Suprapubic skin (tissue), 4 donors: ENCODE measurements at places on chromosomes 16 and 17.

- no peak for DNase-seq
Measured at GRCh38 chr16:6576113-6576512, 756.5 kb upstream of the RBFOX1 start.

DNA sequence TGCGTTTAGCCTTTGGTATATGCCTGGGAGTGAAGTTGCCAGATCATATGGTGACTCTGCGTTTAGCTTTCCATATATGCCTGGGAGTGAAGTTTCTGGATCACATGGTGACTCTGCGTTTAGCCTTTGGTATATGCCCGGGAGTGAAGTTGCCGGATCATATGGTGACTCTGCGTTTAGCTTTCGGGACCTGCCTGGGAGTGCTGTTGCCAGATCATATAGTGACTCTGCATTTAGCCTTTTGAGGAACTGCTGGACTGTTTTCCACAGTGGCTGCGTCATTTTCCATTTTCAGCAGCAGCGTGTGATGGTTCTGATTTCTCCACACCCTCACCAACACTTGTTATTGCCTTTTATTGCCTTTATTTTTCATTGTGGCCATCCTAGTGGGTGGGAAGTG lies 73.0 kb downstream of the OR1D5 start:
- DNase-seq: no peak

- no peak for DNase-seq
Measured at GRCh38 chr17:17109907-17110306, 67.7 kb downstream of the MPRIP start.

GRCh38 chr16:58236231-58236690 lies 38.4 kb upstream of the CSNK2A2 start:
- DNase-seq: no peak

DNA sequence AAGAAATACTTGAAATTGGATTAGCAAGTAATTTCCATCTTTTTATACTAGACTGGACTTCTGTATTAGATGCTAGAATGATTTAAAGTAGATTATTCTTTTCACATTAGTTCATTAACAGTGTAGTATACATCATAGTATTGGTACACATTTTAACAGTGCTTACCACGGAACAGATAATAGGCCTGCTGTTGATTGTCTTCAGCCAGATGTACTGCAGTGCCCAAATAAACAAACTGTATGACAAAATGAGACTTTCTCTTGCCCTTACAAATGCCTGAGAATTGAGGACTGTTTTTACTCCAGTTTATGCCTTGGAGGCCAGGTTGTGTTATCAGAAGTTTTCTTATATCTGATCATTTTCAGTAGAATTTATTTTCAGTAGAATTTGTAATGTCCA lies 631 bp downstream of the EVI2A start:
- DNase-seq: no peak

- no peak for DNase-seq
Measured at GRCh38 chr17:40610359-40610758, 37.3 kb downstream of the SMARCE1 start.

DNA sequence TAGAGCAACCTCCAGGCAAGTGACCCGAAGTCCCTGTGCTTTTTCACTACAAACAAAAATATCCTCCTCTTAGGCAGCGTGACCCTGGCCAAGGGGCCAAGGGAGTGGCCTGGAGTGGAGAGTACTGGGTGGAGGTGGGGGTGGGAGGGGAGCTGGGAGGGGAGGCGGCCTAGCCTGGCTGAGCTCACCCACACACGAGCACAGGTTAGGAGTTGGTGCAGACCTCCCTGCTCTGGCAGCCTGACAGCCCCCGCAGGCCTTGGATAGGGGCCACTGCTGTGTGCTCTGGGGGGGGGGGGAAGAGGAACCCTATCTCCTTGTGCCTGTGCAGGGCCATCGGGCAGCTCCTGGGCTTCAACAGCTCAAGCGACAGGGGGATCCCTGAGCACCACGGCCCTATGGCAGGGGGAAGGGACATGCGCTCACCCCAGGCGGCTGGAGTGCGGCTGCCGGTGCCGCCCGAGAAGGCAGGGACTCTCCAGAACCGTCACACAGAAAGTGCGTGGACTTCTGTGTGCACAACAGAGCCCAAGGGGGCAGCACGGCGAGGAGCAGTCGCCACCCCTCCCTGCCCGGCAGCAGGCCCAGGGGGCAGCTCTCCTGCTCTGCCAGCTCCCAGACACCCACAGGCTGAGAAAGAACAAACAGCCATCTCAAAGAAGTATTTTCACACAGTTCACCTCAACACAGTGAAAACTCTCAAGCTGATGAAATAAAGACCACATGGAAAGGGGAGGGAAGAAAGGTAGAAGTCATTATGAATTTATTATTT lies 13.3 kb downstream of the SLC16A3 start:
- DNase-seq: peak; percentile 71

- DNase-seq: no peak
Measured at GRCh38 chr16:84922351-84923120, 88.8 kb downstream of the ZDHHC7 start.

GRCh38 chr17:29176558-29177351 lies 3.4 kb downstream of the MYO18A start:
- DNase-seq: no peak
